Activated naive CD4-positive, alpha-beta T cell treated with anti-CD3 and anti-CD28 coated beads, Interleukin-2, amount 50 U/mL, for 16 hours (primary cell): ENCODE measurements at places on chromosomes 1 and 21.

DNA sequence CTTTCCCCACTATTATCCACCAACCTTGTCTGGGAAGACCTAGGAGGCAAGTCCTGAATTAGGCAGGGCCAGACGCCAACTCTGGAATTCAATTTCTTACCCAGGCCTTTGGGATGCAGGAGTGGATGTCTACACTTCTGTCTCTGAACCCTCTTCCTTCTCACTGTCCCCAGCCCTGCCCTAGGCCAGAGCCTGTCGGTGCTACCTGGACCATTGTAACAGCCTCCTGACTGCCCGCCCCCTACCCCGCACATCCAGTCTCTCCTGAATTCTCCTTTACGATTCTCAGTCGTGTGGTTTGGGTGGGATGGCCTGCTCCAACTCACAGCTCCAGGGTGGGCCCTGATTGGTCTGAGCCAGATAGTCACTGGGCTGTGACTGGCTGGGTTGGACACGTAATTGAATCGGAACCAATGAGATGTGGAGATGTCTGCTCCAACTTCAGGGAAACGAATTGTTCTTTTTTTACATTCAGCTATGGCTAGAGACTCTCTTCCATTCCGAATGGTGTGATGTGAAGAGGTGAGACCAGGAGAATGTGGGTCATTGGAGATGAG, 304.6 kb downstream of the PTPRU start:
- DNase-seq, result no peak

GRCh38 chr1:70361727-70362398, 7.3 kb upstream of the ANKRD13C start:
- DNase-seq, result no peak

GRCh38 chr1:15083578-15083977, 70.0 kb upstream of the TMEM51 start:
- no peak for DNase-seq

GRCh38 chr1:77047575-77047974, 171.7 kb downstream of the PIGK start:
- DNase-seq, result no peak

DNA sequence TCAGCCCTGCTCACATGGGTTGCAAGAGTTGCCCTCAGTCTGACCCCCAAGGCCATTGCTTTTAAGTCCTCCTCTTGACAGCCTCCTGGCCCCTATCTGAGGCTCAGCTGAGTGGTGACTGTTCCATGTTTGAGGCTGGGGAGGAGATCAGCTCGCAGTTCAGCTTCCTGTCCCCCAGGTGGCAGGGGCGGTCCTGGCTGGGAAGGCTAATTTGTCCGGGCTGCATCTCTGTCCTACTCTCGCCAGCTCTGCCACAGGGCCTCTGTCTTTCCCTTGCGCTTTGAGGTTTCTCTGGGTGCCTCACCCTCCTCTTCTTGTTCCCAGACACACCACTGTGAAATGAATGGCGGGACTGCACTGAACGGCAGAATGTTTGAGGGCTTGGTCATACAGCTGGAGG, 157.3 kb downstream of the KCNJ6 start:
- no peak for DNase-seq

- DNase-seq, result no peak
Measured at GRCh38 chr1:5770981-5771765, 221.1 kb downstream of the NPHP4 start.

GRCh38 chr1:56666112-56666608, 21.0 kb downstream of the PRKAA2 start:
- no peak for DNase-seq

- no peak for DNase-seq
Measured at GRCh38 chr1:18727956-18728355, 97.3 kb downstream of the PAX7 start.

- no peak for DNase-seq
Measured at GRCh38 chr1:77031106-77031662, 163.9 kb downstream of the ST6GALNAC5 start.

GRCh38 chr1:203263496-203263895, 34.0 kb upstream of the CHIT1 start:
- DNase-seq, result no peak

DNA sequence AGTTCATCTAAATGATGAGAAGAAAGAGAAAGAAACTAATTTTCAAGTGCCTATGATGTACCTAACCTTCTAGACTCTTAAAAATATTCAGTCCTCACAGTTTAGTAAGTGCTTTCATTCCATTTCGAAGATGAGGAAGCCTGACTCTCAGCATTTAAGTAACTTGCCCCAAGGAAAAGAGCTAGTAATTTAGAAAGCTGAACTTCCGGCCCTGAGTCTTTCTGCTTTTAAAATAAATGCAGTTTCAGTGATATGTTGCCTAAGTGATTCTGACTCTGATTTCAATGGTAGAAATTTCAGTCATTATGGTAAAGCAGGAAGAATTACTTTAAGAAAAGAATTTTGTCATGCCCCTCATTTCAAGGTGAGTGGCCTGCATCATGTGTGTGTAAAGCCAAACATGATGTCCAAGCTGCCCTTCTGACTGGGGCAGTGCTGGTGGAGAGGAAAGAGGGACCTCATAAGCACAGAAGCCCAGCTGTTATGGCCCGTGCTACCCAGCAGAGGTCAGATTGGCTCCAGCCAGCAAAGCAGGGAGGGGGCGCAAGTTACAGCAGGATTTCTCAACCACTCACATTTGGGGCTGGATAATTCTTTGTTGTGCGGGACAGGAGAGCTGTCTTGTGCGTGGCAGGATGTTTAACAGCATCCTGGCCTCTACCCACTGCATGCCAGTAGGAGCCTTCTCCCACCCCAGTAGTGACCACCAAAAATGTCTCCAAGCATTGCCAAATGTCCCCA, 10.7 kb downstream of the ATP1A4 start:
- no peak for DNase-seq

DNA sequence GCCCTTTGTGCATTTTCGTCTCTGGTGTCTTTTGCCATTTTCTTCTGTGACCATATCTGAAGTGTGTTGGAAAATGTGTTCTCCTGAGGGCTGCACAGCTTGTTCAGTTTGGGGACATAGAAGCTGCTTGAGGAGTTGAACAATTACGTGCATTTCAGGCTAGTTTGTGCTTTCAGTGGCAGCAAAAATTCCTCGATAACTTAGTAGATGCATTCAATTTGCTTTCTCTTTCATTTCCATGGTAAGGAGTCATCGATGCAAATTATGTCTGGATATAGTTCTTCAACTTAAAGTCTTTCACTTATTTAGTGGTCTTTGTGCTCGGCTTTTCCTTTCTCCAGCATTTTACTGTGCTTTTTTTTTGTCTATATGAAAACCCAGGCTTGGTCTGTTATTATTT, 441.5 kb downstream of the PLA2G4A start:
- no peak for DNase-seq

GRCh38 chr21:32256873-32257620, 21.8 kb downstream of the MIS18A start:
- no peak for DNase-seq

DNA sequence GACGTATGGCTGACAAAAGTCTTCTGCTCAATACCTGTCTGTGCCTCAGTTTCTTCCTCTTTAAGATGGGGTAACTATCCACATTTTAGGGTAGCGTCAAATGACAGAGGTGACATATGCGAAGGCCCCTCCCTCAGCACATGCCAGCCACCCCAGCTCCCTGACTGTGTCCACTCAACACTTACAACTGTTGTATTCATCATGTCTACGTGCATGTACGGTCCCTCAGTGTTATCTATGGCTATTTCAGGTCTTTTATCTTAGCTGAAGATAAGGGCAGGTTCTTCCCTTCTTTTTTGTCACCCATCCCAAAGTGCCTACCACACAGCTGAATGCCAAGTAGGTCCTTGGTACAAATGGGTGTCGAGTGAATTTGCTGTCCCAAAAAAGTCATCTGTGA, 8.3 kb upstream of the C1orf198 start:
- no peak for DNase-seq

DNA sequence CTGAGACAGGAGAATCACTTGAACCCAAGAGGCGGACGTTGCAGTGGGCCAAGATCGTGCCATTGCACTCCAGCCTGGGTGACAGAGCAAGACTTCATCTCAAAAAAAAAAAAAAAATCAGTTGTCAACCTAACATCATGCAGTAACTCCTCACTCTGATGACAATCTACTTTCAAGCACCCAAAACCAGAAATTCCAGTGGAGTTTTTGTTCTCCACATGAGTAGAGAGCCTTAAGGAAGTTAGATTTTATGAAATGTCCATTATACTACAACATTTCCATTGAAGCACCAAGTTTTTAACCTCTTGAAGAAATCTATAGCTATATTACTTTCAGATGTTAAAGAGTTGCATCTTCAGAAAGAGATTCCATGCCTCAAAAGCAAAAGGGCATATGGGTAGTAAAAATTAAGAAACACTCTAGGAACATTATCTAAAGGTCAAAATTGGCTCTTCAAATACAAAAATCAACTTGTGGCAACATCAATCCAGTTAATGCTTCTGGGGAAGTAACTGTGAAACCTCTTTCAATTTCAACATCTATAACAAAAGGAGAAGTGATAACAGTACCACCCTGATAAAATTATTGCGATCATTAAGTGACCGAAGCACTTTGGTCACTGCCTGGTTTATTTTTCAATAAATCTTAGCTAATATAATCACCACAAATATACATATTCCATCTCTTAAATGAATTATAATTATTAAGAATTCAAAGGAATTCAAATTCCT, 7.7 kb downstream of the LPGAT1 start:
- DNase-seq, result no peak

- DNase-seq, result no peak
Measured at GRCh38 chr1:12251442-12251841, 21.6 kb downstream of the VPS13D start.

DNA sequence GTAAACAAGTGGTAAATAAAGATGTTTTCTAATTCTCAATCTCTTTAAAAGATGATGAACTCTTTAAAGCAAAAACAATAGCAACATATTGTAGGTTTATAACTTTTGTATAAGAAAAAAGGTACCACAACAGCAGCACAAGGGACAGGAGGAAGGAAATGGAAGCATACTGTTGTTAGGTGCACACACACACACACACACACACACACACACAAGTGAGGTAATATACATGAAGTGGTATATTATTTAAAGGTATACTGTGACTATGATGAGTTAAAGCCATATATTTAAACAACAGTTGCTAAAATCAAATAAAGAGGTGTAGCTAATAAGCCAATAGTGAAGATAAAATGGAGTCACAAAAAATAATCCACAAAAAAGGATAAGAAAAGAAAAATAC, 20.0 kb downstream of the PPP1R15B start:
- DNase-seq, result no peak

DNA sequence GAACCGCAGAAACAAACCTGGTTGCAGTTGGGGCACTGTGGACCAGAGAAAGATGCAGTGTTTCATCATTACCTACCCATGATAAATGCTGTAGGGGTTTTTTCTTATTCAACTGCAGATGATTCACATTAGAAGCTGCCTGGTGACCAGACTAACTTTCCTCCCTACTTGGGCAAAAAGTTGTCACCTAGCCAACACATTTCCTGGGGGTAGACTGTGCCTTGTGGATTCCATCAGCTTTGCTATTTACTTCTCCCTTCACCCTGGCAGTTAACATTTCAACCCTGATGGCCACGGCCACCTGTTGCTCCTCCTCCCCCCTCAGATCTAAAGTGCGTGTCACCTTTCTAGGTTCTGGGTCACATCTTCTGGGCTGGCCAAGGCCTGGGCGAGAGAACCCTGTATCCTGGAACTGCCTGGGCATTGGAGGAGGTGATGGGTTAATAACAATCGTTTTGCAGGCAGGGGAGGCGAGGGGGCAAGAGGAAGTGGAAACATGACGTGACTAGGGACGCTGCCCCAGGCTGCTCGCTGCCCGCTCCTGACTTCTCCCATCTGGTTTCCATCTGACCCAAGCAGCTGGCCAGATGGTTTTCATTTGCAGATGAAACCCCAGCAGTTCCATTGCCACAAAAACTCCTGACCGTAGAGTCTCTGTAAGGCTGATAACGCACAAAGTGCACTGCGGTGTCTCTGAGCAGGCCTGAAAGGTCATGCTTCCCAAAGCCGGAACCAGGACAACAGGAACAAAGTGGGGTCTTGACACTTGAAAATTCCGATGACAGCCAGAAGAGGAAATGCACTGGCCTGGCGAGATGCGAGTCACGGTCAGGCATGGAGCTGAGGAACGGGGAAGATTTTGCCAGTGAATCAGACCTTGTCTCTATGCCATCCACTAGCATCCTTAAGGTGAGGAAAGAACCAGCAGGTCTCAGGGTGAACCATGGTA, 36.6 kb downstream of the CAPZB start:
- DNase-seq, result no peak

DNA sequence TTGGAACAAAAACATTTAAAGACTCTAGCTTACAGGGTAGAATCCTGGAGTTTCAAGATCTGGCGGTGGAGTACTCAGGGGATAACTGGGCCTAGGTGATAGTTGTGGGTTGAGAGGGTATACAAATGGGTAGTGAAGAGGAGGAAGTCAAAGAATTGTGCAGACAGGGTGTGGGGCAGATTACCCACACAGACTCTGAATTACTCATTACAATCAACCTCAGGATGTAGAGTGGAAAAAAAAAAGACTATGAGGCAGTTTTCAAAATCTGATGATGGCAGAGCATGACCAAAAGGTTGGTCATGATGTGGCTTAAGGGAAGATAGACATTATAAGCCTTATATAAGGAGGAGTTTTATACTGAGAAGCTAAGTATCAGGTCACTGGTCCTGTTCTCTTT, 44.1 kb upstream of the GLIS1 start:
- DNase-seq, result no peak

DNA sequence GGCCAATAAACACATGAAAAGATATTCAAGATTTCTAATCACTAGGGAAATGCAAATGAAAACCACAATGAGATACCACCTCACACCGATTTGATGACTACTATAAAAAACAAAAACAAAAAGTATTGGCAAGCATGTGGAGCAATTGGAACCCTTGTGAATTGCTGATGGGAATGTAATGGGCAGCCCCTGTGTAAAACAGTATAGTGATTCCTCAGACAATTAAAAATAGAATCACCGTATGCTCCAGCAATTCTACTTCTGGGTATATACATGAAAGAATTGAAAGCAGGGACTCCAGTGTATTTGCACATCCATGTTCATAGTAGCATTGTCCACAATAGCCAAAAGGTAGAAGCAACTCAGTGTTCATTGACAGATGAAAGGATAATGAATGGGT, 12.9 kb upstream of the C1orf115 start:
- DNase-seq, result no peak

- no peak for DNase-seq
Measured at GRCh38 chr1:231969076-231969475, 342.5 kb downstream of the DISC1 start.

DNA sequence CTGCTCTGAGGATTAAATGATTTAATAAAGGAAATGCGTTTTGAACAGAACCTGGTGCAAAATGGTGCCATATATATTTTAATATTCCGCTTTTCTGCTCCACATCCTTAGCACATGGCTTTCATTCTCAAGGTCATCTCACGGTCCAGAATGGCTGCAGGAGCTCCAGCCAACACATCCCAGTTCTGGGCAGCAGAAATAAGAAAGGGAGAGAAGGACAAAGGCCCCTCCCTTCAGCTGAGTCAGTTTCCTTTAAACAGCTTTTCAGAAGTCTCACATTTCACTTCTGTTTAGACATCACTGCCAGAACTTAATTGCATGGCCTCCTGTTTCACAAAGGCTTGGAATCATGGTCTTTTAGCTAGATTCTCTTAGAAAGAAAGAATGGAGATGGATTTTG, 75.2 kb upstream of the LRRN2 start:
- DNase-seq, result no peak
